Activated naive CD8-positive, alpha-beta T cell treated with anti-CD3 and anti-CD28 coated beads, Interleukin-2, amount 10 ng/mL, durations not matched to agents 7 days and 5 days (primary cell): ENCODE measurements at places on chromosomes 16 and 17. TPM values are rescaled to one million over a fixed set of nuclear protein-coding genes. Genes with fewer than 3 reads are reported as not detected.

DNA sequence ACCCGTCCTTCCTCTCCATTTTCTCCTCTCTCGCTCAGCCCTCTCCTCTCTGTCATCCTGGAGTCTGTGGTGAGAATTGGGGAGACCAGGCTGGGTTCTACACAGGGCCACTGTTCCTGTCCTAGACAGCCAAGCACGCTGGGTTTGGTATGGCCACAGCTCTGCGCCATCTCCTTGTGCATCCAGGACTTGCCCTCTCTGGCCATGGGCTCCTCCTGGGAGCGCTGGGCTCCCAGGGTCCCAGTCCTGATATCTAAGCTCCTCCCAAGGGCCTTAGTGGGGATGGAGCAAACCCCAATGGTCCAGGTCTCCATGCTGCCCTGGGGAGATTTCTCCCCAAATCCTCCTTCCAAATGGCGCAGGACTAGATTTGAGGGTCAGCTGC lies 27.2 kb upstream of the ITGA3 start:
- DNase-seq = no peak

GRCh38 chr16:67649494-67649931 lies 4.6 kb downstream of the CARMIL2 start:
- DNase-seq = no peak

GRCh38 chr17:51397361-51398127 lies 137.2 kb downstream of the UTP18 start:
- DNase-seq = no peak

DNA sequence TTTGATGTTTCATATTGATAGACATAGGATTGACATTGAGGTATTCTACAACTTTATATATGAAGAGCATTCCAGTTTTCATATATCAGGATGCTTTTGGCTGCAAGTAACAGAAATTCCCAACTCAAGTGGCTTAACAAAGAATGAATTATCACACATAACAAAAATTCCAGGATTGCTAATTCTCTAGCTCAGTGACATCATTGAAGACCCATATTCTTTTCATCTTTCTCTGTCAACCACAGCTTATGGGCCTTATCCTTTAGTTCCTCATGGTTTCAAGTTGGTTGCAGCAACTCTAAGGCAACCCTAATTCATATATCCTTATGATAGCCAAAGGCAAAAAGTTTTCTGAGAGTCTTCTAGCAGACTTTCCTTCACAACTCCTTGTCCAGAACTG lies 91.5 kb upstream of the HAS3 start:
- no peak for DNase-seq

- DNase-seq = no peak
These were observed 292.1 kb downstream of the SNX29 start for GRCh38 chr16:12268606-12269005.

GRCh38 chr17:27539152-27539551 lies 82.9 kb downstream of the KSR1 start:
- no peak for DNase-seq

- DNase-seq = peak; percentile 40
These were observed 500 bp upstream of the KAT7 start for GRCh38 chr17:49787884-49788477.

GRCh38 chr17:17498606-17499301 lies 2.6 kb upstream of the RASD1 start:
- DNase-seq = no peak

DNA sequence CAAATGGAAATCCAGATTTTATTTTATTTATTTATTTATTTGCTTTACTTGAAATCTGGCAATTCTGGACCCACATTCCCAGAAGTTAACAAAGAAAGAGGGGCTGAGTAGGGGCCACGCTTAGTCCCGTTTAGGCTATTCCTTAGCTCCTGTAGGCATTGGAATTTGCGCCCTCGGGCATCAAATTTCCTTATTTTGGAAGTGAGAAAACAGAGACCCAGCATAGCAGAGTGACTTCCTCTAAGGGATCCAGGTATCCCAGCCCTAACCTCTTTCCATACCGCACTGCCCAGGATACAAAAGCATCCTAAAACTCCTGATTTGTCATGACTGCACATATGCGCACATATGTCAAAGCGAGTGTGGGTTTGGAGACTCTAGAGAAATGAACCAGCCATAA lies 19.0 kb upstream of the SMG1 start:
- no peak for DNase-seq

DNA sequence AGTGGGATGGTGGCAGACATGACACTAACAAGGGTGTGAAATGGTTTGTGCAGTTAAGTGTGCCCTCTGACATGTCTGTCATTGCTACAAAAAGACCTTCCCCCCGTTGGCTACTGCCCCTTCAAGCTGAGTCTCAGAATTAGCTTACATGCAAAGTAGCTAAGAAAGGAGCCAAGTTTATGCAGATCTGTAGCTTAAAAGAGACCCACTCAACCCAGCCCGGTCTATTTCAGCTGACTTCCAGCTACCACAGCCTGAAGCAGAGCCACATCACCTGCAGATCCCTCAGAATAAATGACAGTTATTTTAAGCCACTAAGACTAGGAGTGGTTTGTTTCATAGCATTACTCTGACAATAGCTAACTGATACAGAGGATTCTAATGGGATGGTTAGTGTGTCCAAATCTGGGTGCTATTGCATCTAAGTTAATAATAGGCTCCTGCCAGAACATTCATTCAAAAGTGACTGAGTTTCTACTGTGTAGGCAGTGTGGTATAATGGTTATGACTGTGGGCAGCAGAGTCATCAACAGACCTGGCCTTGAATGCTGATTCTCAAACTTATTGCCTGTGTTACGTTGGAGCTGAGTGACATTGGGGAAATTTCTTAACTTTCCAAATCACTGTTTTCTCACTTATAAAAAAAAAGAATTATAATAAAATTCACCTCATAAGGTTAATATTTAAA lies 11.7 kb downstream of the C17orf67 start:
- no peak for DNase-seq

DNA sequence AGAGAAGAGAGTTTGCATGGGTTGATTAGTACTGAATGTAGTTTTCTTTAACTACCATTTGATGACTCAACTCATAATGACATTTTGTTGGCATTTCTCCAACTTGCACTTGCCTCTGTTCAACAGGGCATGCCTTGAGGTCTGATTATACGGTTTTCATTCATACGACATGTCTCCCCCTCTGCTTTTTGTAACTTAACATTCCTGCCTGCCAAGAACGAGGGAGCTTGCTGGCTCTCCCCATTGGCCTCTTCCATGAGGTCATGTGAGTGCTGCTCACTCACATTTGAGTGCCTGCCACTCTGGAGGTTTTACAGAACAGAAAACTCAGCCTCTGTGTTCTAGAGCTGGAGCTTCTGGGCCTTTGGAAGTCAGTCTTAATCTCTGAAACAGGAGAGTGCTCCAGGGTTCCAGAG lies 19.7 kb downstream of the MAP2K6 start:
- no peak for DNase-seq

- no peak for DNase-seq
These were observed 137.4 kb upstream of the TMEM97 start for GRCh38 chr17:28181568-28181967.

GRCh38 chr16:361872-362701 lies 8.3 kb downstream of the MRPL28 start:
- DNase-seq = peak; percentile 76

- DNase-seq = no peak
These were observed 477.9 kb upstream of the CA10 start for GRCh38 chr17:52636443-52636842.

DNA sequence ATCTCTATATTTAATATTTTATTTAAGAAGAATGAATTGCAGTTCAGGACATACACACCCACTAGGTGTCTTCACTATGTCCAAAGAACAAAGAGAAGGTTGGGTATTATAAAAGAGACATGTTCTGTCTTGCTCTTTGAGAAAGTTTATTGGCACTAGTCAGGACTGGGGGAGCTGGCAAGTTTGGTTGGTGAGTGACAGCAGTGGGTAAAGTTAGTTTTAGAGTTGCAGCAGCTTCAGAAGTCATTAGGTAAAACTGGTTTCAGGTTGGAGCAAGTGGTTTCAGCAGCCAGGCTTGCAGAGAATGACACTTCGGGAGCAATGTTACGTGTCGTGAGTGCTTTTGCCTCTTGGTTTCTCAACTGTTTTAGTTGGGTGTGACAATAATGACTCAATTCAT lies 142.2 kb upstream of the HS3ST3A1 start:
- DNase-seq = no peak

GRCh38 chr16:85211271-85211801 lies 99.1 kb upstream of the CIBAR2 start:
- no peak for DNase-seq

- DNase-seq = no peak
These were observed 942.1 kb downstream of the KCNJ2 start for GRCh38 chr17:71111460-71111859.

Gene LRRC46
- total RNA-seq = 0.42 TPM

Gene TMEM238L
- not detected for total RNA-seq

Gene LGALS9B
- total RNA-seq = 2.0 TPM

Gene MYADML2
- total RNA-seq = not detected

Gene HCFC1R1
- 38.1 TPM for total RNA-seq

Gene STXBP4
- total RNA-seq = 7.9 TPM

Gene TSNAXIP1
- 0.40 TPM for total RNA-seq

Gene C17orf78
- total RNA-seq = not detected
